ENCODE measurements at places on chromosomes 11 and 22. TPM values are rescaled to one million over a fixed set of nuclear protein-coding genes. Genes with fewer than 3 reads are reported as not detected.

Gene GTSE1
- polyA plus RNA-seq, result 16.6 TPM

DNA sequence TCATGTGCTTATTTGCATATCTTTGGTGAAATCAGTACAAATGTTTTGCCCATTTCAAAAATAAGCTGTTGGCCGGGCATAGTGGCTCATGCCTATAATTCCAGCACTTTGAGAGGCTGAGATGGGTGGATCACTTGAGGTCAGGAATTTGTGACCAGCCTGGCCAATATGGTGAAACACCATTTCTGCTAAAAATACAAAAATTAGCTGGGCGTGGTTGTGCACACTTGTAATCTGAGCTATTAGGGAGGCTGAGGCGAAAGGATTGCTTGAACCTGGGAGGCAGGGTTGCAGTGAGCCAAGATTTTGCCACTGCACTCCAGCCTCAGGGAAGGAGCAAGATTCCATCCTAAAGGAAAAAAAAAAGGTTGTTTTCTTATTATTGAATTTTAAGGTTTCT, 136.0 kb downstream of the SWAP70 start:
- no peak for DNase-seq

Gene WNT7B
- polyA plus RNA-seq, result 50.2 TPM

GRCh38 chr11:76834151-76834550, 26.6 kb upstream of the ACER3 start:
- DNase-seq, result no peak

Gene OR51E1
- not detected for polyA plus RNA-seq

- no peak for DNase-seq
Measured at GRCh38 chr11:55949330-55949729, 13.1 kb upstream of the OR5I1 start.

DNA sequence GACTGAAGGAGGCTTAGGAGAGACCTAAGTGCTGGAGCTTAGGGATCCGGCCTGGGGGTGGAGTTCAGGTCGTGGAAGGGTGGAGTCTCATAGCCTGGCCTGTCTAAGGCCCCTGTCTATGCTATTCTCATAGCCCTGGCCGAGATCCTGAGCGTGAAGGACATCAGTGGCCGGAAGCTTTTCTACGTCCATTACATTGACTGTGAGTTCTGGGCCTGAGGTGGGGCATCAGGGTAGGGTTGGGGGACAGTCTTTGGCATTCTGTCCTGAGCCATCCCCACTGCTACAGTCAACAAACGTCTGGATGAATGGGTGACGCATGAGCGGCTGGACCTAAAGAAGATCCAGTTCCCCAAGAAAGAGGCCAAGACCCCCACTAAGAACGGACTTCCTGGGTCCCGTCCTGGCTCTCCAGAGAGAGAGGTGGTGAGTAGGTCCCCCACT, 603 bp downstream of the KAT5 start:
- DNase-seq, result no peak

Gene UPK3A
- not detected for polyA plus RNA-seq

DNA sequence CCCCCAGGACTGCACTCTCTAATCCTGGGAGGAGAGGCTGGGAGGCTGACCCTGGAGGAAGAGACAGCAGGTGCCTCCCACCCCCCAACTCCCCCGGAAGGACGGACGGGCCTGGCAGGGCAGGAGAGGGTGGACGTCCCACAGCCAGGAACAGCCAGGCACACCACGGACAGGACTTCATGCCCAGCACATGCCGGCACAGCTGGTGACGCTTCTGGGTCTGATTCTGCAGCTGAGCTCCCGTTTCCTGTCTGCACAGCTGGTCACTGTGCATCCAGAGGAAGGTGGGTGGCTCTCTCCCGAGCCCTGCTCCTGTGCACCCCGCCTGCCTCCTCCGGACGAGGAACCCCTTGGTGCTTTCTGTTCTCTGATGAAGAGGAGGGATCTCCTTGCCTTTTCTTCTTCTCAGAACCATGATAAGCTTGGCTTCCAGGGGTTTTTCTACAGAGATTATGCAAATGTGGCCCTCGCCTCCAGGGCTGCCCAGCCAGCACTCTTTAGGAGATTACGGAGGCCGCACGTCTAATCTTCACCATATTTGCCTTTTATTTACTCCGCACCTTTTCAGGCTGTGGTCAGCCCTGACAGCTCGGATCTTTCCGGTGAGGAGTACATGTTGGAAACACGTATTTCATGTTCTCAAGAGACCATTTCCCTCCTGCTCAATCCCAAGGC, 1295.8 kb downstream of the BRD1 start:
- DNase-seq, result no peak

DNA sequence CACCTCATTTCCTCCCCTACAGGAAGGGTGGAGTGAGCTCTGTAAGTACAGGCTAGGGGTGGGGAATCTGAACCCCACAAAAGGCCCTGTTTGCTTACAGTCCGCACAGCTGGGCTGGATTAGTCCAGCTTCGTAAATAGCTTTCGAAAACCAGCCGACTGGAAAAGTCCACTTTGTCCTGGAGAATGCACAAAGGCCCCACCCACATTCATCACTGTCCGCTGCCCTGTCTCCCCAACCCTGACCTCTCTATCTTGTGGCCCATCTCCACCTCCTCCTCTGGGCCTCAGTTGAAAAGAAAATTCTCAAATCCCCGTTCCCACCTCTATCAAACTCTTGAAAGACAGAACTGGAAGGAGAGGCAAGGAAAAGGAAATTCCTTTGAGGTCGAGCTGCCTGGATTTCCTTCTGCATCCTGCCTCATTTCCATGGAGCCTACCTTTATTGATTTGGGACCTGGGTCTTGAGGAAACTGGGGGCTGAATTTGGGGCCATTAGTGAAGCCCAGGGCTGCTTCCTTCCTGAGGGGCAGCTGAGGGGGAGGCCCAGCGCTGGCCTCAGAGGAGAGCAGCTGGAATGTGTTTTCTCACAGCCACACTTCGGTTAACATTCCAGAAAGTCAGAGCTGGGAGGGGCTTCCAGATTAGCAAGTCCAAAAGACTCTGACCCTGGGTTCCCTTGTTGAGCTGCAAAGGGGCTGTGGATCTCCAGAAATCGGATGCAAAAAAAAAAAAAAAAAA, 147.6 kb downstream of the FBXO7 start:
- DNase-seq, result no peak
